ENCODE measurements at places on chromosomes 1 and 21.

GRCh38 chr1:40662864-40663263 lies 2.6 kb downstream of the RIMS3 start:
- no peak for DNase-seq

- no peak for DNase-seq
These were observed 1.2 kb downstream of the KCTD3 start for GRCh38 chr1:215568299-215568692.

- DNase-seq, result no peak
These were observed 37.0 kb upstream of the ENAH start for GRCh38 chr1:225689882-225690459.

DNA sequence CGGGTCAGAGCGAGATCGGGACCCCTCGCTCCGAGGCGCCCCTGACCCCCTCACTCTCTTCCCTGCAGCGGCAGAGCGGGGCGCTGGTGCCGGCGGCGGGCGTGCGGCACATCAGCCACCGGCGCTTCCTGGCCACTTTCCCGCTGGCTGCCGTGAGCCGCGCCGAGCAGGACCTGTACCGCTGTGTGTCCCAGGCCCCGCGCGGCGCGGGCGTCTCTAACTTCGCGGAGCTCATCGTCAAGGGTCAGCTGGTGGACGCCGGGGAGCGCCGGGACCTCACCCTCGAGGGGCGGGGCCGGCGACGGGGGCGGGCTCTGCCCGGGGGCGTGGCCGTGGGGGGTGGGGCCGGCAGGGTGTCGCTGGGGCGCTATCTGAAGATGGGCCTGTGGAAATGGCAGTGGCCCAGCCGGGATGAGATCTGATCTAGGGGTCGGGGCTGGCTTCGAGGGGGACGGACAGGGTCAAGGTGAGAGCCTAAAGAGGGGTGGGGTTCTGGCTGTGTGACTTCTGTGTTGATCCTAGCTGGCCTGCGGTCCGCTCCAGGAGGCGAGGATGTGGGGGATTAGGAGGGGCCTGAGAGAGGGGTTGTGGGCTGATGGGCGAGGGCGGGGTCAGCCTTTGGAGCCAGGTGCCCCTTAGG lies 23.6 kb downstream of the PTPRU start:
- no peak for DNase-seq

GRCh38 chr1:39711104-39711965 lies 20.1 kb upstream of the HPCAL4 start:
- no peak for DNase-seq

GRCh38 chr1:44812822-44813543 lies 4.7 kb downstream of the BTBD19 start:
- no peak for DNase-seq

DNA sequence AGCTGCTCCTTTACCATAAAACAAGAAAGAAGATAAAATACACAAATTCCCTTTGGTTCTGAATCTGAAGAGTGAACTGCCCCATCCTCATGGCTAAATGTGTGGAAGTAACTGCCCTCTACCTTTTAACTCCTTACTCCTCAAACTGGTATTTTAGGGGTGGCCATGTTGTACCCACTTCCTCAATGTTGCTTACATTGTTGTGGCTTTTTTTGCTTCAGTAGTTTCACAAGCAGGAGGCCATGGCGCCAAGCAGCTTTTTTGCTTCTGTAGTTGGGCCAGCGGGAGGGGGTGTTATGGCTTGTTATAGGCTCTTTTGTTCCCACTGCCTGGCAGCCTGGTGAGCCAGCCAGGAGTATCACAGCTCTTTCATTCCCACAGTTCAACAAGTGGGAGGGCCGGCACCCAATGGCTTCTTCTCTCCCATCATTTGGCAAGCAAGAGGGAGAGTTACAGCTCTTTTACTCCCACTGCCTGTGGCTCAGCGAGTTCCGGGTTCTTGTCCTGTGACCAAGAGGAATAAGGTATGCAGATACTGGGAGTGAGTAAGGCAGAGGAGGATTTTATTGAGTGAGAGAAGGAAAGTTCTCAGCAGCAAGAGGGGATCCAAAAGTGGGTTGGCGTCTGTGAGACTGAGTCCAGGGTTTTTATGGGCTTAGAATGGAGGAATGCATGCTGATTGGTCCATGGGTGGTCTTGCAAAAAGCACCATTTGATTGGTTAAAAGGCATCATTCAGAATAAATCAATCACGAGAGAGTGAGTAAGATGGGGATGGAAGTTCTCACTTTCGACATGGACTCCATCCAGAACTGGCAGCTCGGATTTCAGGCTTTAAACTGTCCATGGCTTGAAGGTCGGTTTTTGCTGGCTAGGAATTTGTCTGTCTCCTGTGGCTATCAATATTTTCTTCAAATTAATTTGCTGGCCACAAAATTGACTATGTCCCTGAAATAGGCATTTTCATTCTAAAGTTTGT lies 429.6 kb downstream of the HLX start:
- no peak for DNase-seq

DNA sequence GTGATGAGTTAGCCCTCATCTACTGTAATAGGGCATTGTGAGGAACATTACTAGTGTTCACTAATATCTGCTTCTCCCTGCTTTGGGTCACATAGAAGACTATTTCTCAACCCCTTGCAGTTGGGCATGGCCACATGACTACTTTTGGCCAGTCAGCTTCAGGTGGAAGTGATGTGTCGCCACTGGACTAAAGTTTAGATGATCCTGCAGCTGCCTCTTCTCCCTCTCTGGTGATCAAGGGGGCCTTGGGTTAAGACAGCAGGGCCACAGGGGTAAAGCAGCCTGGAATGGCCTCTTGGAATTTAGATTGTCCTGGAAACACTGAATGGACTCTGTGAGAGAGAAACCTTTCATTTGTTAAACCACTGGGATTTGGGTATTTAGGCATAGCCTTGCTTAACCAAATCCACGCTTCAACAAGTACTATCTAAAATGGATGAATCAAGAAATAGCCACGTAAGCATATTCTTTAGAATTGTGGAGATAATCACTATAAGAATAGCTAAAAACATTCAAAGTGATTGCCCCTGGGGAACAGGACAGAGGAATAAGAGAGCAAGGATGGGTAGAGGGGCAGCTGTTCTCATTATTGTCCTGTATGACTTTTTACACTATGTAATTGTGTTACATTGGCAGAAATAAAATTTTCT lies 41.2 kb downstream of the OPRD1 start:
- DNase-seq, result no peak

GRCh38 chr1:109255097-109255651 lies 5.8 kb downstream of the CELSR2 start:
- DNase-seq, result no peak

- no peak for DNase-seq
These were observed 90.2 kb downstream of the LRRC7 start for GRCh38 chr1:69657971-69658370.

DNA sequence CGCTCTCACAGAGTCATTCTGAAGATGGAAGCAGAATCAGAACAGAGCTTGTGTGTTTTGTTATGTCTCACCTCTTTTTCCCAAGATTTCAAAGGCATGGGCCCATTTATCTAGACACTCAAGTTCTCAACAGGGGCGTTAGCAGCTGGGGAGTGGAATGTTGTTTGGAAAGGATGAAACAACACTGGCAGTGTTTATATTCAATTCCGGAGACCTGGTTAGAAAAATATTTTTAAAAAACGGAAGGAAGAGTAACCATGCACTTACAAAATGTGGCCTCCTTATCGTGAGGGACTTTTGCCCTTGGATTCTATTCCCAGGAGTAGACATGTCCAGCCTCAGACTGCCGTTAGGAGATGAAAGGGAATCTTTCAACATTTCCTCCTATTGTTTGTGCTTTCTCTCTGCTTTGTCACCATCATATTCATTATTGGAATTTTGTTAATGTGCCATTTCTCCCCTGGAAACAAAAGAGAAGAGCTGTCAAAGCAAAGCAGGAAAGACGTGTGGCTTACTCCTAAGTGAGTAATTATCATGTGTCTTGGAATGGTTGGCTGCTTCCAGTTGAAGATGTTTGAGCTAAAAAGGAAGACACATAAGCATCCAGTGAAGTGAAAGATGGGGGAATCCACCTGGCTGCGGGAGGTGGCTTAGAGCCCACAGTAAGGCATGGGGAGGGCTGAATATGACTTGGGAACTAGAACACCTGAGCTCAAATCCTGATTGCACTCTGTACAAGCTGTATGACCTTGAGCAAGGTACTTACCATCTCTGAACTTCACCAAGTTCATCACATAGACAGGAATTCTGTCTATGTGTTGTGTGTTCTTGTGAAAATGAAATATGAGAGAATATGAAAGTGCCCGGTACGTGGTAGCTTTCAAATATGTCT lies 71.7 kb upstream of the JUN start:
- no peak for DNase-seq

DNA sequence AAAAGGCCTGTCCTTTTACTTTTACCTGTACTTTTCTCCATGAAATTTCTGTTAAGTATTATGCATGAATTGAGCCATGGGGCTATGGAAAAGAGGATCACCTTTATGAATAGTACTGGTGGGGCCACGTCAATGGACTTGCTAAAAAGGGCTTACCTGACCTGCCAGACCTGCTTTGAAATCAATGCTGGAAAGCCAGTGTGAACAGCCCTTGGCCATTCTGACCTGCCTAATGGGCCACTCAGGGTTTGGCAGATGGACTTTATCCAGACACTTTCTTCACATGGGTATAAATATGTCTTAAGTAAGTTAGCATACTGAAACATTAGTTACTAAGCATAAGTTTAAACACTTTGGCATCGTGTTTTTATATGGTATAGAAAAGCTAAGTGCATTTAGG lies 8.3 kb upstream of the GUK1 start:
- DNase-seq, result no peak

- no peak for DNase-seq
These were observed 17.6 kb downstream of the COQ8A start for GRCh38 chr1:226957714-226958113.

DNA sequence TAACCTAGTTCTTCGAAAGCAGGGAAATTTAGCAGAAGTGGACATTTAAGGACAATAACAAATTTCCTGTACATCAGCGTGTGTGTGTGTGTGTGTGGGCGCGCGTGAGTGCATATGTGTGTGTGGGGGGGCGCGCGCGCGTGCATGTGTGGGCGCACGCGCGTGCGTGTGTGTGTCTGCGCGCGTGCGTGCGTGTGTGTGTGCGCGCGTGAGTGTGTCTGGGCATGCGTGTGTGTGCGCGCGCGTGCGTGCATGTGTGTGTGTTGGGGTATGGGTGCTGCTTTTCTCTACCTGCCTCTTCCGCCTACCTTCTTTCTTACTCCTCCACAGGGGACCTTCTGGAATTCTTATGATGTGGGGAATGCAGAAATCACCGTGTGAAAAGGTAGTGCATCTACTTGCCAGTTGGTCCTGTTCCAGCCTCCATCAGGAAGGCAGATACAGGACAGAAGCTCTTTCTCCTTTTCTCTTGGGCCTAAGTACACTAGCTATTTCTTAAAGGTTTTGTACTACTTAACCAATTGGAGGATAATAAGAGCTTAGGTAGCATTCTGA lies 165.4 kb upstream of the KCNK2 start:
- DNase-seq, result no peak

GRCh38 chr1:32702599-32703478 lies at the start of gene SYNC:
Gene SYNC (minus strand): TSS chr1:32702770. CDS start chr1:32702660, 110 bp downstream.
- DNase-seq, result no peak

- DNase-seq, result no peak
These were observed 614.3 kb downstream of the NCAM2 start for GRCh38 chr21:21612466-21612865.

GRCh38 chr1:3250624-3251023 lies 181.6 kb downstream of the PRDM16 start:
- DNase-seq, result no peak

- no peak for DNase-seq
These were observed 7.9 kb upstream of the SH3GLB1 start for GRCh38 chr1:86696522-86696921.

- DNase-seq, result no peak
These were observed 6.4 kb downstream of the MYOM3 start for GRCh38 chr1:24105368-24106160.

GRCh38 chr1:204461331-204462228 lies 33.0 kb downstream of the PIK3C2B start:
- DNase-seq, result peak; percentile 8

- no peak for DNase-seq
These were observed 317.6 kb downstream of the SPATA17 start for GRCh38 chr1:217948741-217949140.

DNA sequence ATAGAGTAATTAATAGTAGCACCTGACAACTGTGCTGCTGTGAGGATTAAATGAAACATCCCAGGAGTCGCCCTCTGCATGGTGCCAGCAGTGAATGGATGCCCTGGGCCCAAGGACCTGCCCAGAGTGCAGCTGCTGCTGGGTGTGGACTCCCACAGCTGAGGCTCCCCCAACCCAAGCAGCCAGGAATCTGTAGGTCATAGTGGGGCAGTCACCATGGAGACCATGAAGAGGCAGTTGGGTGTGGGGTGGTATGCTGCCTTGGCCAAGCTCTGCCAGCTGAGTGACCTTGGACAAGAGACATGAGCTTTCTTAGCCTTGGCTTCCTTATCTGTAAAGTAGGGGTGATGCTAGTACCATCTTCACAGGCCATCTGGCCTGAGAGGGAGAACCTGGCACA lies 9.4 kb downstream of the OLIG2 start:
- no peak for DNase-seq

DNA sequence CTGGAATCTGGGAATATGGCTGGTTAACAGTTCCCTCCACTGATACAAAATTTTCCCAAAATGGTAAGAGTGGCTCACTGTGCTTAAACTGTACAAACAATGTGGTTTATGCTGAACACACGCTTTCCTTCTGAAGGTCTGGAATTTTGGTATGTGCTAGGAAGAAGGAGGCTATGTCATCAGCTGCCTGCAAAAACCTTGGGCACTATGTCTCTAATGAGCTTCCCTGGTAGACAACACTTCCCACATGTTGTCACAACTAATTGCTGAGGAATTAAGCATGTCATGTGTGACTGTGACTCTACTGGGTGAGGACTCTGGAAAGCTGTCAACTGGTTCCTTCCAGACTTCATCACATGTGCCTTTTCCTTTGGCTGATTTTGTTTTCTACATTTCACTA lies 29.2 kb downstream of the IPP start:
- DNase-seq, result no peak

GRCh38 chr1:191699343-191699742 lies 458.9 kb upstream of the RGS18 start:
- DNase-seq, result no peak

DNA sequence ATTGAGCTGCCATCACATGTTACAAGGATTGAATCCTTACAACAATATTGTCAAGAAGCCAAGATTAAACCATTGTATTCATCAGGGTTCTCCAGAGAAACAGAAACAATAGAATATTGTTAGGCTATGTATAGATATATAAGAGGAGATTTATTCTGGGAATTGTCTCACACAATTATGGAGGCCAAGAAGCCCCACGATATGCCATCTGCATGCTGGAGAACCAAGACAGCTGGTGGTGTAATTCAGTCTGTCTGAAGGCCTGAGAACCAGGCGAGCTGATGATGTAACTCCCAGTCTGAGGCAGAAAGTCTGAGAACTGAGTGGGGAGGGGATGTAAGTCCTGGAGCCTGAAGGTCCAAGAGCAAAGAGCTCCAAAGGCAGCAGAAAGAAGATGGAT lies 14.5 kb upstream of the TTF2 start:
- no peak for DNase-seq

DNA sequence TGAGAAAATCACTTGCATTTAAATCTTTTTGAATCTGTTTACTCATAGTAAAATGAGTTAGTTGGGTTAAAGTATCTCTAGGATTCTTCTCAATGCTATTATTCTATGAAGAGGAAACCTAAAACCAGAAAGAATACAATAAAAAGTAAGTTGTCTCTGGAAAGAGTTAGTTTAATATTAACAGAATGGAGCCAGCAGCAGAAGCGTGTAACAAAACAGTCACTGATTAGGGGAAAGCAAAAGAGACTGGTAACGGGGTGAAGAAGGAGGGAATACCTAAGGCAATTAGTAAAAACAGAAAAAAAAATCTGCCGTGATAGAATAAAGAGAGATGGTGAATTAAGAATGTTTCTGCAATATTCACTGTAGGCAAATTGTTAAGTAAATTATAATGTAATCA lies 60.0 kb downstream of the NRDC start:
- no peak for DNase-seq

GRCh38 chr1:97505289-97505688 lies 415.5 kb downstream of the DPYD start:
- DNase-seq, result no peak
